Naive thymus-derived CD4-positive, alpha-beta T cell (primary cell): ENCODE measurements at places on chromosomes 2 and 18.

DNA sequence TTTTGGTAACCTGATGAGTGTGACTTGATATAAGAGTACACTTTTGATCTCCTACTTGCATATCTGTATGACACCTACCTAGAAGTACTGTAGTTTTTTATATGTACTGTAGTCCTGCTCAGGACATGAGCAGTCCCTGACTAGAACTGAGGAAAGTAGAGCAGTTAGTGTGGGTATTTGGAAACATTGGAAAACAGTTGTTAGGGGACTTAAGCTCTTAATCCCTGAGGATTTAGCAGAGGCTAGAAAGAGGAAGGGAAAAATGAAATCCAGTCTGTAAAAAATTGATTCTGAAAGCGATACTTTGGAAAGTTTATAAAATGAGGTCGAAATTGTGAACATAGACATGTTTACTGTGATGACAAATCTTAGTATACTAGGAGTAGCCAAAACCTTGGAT lies 125.6 kb downstream of the NCOA1 start:
- DNase-seq, result no peak

GRCh38 chr2:38191516-38191915 lies 115.6 kb upstream of the CYP1B1 start:
- DNase-seq, result no peak

DNA sequence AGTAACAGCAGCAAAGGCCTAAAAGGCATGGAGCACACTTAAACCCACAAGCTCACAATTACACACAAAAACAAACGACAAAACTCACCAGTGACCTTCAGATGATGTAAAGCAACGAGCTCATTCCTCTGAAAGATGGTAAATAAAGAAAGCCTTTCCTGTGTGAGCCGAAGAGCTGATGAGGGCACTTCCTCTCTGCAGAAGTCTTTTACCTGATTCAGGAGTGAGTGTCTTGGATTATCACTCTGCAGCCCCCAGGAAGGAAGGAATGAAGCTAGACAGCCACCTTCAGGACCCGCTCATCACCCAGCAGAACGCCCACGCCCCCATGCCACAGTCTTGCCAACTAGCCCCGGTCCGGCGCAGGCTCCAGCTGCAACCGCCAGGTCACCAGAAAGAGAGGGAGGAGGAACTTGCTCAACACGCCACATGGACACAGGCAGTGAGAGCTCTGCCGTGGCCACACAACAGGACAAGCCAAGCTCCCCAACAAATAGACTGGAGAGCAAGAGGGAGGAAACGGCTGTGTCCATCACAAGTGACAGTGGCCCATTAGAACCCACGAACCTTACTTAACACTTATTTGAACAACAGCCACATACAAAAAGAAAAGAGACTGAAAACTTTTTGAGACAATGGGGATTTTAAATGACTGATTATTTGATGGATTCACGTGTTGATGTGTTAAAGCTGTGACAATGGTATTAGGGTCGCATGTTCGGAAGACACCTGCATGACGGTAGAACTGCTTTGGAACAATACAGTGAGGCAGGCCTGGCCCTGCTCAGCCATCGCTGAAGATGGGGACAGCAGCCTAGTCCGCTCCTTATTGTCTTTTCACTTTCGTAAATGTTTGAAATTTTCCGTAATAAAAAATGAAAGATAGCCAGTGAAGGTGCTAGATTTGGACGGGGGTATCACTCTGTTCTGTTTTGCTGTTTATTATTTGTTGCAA lies 127.3 kb downstream of the HDAC4 start:
- DNase-seq, result no peak

- no peak for DNase-seq
These were observed 14.8 kb downstream of the AFTPH start for GRCh38 chr2:64538764-64539433.

- no peak for DNase-seq
These were observed 215.8 kb downstream of the KCNS3 start for GRCh38 chr2:18094277-18094676.

- no peak for DNase-seq
These were observed 127.9 kb downstream of the UXS1 start for GRCh38 chr2:106065983-106066820.

GRCh38 chr18:59876310-59876626 lies 23.5 kb upstream of the PMAIP1 start:
- DNase-seq, result no peak

DNA sequence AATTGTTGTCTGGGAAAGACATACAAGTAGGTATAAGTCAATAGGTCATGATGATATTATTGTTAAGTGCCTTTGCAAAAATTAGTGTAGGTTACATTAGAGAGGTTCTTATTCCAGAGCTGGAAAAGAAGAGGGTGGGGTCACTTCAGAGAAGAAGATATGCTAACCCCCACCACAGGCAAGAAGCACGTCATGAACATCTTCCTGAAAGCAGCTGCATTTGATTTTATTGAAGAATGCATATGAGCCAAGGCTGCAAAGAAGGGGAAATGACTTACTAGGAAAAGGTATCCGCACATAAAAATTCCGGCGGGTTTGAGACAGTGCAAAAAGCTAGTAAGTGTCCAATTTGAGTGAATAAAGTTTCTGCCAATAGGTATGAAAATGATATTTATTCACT lies 195.3 kb upstream of the CDH2 start:
- DNase-seq, result no peak
